ENCODE measurements at places on chromosomes 13 and 19.

DNA sequence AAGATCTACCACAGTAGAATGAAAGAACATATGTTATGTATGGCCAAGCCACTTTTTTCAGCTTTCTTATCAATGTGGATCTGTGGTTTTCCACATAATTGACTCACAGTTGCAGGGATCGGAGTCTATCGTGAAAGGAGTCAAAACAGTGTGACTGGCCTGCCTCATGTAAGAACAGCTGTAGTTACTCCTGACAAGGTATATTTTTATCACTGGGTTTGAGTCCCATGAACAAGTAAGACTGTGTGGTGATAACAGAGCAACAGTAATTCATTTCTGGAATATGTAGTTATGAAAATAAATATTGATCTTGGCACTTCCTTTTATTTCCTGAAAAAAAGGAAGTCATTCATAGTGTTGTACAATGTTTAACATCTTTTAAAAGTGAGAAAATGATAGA is 416.6 kb downstream of the KLF12 start:
- no peak for DNase-seq

DNA sequence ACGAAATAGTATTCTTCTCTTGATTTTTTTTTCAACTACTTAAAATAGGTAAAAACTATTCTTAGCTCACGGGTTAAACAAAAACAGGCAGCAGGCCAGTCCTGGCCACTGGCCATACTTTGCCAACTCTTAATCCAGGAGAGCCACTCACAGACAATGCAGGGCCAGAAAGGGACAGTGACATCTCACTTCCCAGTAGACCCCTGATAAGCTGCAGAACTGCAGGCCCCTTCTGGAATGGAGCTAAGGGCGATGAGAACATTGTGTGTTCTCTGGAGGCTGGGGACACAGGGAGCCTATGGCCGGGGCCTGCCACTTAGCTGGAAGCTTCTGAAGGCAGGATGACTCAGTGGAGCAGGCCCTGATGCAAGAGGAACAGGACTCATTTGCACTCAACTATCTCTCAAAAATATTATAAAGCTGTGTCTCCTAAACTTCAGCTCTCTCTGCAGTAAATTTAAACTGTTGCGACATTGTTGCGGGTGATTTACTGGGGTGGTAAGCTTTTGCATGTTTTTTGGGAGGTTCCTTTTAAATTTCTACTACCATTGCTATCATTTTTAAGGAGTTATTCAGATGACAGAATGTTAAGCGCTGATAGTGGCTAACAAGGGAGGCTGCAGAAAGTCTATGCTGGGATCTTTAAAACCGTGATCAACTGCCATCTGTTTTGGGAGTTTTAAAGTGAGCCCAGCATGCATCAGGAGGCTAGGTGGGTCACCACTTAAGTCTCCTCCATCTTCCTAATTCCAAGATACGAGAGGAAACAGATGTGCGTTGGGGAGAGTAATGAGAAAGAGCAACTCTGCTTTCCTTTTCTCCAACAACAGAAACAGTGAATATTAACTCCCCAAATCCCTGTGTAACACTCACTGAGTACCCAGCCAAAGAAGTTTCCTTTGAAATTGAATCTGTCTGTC is 33.2 kb upstream of the KATNAL1 start:
- no peak for DNase-seq

GRCh38 chr13:40598569-40598968 is 67.9 kb downstream of the FOXO1 start:
- no peak for DNase-seq

DNA sequence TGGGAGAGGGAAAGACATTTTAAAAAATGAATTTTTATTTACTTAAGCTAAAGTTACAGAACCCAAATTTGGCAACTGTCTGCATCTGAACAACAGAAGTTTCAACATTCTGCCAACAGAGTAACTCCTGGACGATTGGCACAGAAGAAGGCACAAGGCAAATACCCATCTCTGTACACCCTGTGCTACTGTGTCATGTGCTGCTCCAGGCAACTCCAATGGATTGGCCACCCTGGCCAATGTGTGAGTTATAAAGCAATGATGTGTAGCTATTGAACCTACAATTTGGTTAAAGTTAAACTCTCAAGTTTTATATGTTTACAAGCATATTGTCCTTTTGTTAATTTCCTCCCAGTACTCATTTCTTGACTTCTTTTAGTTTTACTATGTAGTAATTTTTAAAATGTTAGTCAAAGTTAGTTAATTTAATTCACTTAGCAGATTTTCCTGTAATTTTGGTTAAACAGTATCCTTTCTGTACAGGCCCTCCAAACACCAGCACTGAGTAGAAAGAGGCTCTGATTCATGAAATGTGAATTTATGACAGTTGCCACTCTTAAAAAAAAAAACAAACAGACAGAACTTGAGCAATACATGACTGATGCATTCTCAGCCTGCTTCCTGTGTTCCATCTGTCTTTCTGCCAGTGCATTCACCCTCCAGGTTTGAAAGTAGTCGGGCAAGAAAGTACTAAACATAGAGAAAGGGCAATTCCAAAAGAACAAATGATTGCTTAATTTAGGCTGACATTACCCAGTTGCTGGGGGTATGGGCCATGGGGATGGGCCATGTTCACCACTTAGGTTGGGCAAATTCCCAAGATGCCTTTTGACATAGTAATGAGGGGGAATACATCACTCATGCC is 5.9 kb downstream of the STARD13 start:
- DNase-seq = no peak

- peak; percentile 81 for DNase-seq
These were observed 81.8 kb downstream of the SPRY2 start for GRCh38 chr13:80259159-80259558.

- no peak for DNase-seq
These were observed 22.9 kb downstream of the OLFM2 start for GRCh38 chr19:9913237-9914000.

DNA sequence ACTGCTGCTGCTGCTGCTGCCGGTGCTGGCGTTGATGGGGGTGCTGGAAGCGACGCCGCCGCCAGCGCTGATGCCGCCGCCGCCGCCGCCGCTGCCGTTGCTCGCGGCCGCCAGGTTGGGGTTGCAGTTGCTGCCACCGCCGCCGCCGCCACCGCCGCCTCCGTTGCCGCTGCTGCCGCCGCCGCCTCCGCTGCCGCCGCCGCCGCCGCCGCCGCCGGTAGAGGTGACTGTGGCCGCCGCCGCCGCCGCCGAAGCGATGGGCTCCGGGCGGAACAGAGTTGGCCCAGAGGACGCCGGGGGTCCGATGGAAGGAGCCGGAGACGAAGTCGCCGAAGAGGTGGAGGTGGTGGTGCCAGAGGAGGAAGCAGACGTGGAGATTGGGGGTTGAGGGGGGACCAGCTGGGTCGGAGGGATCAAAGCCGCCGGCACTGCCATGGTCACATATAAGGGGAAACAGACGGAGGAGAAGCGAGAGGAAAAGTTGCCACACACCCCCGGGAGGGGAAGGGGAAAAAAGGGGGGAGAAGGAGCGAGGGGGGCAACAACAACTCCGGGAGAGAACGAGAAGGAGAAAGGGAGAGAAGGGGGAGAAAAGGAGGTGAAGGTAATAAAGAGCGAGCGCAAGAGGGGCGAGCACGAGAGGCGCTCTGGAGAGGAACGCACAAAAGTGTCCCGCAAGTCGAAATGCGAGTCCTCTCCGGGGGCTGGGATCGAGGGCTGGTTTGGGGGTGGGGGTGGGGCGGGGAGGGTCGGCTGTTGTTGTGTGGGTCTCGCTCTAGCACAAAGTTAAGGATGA is 471 bp downstream of the DACH1 start:
- DNase-seq = peak; percentile 53

- no peak for DNase-seq
These were observed 1.3 kb upstream of the ZNF181 start for GRCh38 chr19:34732612-34733211.

DNA sequence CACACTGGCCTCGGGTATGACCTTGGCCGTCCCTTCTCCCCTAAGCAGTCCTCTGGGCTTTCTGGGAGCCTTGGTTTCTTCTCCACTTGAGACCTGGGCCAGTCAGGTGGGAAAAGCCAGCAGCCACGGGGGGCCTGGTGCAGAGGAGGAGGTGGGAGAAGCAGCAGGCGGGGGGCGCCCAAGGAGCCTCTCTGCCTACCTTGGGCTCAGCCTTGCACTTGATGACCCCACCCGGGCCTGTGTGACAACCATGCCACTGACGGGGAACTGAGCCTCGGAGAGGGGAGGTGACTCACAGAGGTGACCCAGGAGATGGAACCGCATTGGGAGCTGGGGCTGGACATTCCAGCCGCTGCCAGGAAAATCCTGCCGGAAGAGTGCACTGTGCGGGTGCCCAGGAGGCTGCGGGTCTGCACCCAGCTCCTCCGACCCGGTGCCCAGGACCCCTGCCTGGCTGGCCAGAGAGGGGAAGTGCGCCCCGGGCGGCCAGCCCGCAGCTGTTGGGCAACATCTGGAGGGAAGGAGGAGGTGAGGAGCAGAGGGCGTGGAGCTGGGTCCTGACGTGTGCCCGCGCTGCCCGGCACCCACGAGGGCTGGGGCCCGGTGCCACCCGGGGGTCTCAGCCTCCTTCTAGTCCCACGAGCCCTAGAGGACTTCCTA is 23.4 kb upstream of the SLC7A10 start:
- no peak for DNase-seq

DNA sequence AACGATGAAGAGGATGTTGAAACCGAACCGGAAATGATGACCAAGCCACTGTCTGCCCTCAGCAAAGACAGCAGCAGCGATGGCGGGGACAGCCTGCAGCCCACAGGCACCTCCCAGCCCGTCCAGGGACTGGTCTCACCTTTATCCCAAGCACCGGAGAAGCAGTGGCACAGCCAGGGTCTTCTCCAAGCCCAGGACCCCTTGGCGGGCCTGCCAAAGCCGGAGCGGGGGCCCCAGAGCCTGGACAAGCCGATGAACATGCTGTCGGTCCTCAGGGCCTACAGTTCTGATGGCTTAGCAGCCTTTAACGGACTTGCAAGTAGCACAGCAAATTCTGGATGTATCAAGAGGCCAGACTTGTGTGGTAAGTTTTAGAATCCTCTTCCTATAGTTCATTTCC is 177.0 kb downstream of the ZNF536 start:
- no peak for DNase-seq

GRCh38 chr19:35253316-35254286 is 4.8 kb downstream of the LSR start:
- peak; percentile 9 for DNase-seq

GRCh38 chr13:40779796-40780285 is 8.9 kb upstream of the MRPS31 start:
- DNase-seq = no peak

GRCh38 chr13:32737679-32738078 is 151.4 kb downstream of the PDS5B start:
- no peak for DNase-seq

DNA sequence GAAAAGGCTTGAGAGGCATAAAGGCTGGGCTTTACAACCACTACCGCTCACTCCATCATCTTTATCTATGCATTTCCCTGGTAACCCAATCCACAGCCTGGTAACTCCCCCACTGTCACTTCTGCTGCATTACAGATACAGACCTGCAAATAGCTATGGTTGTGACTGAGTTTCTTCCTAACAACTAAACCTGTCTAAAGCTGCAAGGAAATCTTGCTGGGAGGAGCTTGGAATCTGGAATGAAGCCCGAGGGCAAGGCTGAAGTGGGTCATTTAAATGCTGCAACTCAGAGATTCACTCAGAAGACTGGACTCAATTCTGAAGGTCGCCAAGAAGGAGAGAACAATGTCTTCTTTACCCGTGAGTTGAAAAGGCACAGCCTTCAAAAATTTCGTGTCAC is at the start of gene LGALS13:
Gene LGALS13 (plus strand): TSS at position 301 of the 400 bp plus-strand sequence. CDS start 45 bp downstream, at position 346.
- DNase-seq = no peak

DNA sequence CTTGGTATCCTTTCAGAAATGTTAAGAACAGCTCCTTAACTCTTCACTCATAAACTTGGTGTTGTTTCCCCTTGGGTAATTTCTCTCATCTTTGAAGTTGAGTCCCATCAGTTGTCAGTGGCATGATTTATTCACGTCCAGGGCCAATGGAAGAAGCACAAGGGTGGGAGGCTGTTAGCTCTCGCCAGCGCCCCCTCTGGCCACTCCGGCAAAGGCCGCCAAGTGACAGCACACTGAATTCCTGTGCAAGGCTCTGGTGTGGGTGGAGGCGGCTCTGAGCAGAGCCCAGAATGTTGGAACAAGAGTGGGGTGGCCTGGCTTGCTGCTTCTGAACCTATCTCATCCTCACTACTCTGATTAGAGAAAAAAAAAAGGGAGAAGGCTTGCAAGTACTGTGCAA is 13.1 kb upstream of the MEDAG start:
- no peak for DNase-seq

- no peak for DNase-seq
These were observed 108.9 kb downstream of the SLITRK6 start for GRCh38 chr13:85690368-85690767.

GRCh38 chr13:43041369-43041921 is 18.1 kb downstream of the DNAJC15 start:
- DNase-seq = no peak

GRCh38 chr13:66195238-66195637 is 1034.9 kb downstream of the PCDH9 start:
- no peak for DNase-seq

DNA sequence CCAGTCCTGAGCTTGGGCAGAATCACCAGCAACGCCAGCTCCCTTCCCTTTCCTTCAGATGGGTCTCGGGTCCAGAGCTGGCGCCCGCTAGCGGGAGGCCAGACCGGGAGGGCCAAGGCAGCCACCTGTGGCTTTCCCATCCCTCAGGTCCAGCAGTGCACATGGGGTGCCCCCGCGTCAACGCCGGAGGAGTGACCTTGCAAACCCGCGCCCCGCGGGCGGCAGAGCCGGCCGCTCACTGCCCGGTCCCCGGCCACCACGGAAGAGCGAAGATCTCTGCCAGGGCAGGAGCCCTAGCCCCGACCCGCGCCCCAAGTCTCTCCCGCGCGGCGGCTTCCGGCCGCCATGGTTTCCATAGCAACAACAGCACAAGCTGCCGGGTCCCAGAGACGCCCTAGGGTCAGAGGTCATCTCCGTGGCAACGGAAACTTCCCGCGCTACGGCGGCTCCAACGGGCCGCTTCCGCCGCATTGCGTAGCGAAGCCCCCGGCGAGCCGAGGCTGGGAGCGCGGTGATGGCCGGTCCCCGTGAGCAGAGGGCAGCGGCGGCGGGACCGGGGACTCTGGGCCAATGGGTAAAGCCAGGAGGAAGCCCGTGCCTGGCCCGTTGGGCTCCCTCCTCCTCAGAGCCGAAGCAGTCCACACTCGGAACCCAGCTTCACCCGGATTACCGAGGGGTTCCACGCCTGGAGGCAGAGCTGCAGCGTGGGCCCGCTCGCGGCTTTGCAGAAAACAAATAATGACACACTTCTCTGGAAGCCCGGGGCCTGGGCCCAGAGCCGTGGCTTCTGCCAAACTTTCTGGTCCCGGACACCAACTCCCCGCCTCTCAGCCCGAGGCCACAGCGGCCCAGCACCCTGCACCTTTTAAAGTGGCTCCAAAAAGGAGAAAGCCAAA is 7.4 kb downstream of the FGF14 start:
- DNase-seq = peak; percentile 97

Measured in Peyer's patch (tissue), 4 donors.